ENCODE measurements at places on chromosomes 13 and 19.
A peak's percentile ranks its signal among the peaks of the same experiment; 100 is the strongest.

GRCh38 chr19:54439174-54439851, 9.7 kb upstream of the LENG8 start:
- DNase-seq: no peak

- peak; percentile 62 for DNase-seq
These were observed 126.0 kb downstream of the PCCA start for GRCh38 chr13:100214886-100215285.

DNA sequence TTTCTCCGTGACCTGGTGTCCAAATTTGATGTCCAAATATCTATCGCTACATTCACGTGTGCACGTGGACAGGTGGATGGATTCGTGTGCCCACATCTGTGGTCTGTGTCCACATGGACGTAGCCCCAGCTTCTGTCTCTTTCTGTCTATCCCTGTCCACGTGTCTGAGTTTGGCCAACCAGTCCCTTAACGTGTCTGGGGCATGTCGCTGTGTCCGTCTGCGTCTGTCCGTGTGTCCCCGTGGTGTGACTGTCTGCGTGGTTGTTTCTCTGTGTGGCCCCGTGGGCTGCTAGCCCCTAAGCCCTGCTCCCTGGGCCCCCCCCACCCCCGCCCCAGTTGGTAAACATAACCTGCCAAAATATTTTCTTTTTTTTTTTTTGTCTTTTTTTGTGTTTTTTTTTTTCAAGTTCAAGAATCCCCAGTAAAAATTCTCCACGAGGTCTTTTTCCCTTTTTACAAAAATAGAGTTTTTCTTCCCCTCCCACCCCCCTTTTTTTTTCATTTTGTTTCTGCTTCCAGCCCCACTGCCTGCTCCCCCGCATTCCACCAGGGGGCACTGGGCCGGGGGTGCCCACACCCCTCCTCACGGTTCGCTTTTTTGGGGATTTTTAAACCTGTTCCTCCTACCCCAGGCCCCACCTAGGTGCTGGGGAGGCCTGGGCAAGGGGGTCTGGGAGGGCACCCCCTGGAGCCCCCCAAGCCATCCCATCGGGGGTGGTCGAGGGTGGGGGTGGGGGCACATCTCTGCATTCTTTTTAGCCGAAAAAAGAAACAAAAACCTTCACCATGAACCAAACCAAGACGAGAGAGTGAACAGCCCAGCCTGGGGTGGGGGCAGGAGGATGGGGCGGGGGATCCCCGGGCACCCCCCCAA, 18.3 kb downstream of the PRKCSH start:
- no peak for DNase-seq

- no peak for DNase-seq
These were observed 5.6 kb downstream of the PIAS4 start for GRCh38 chr19:4012975-4013634.

- no peak for DNase-seq
These were observed 825 bp downstream of the GMIP start for GRCh38 chr19:19642506-19643157.

- no peak for DNase-seq
These were observed 31.5 kb upstream of the MAP3K10 start for GRCh38 chr19:40159744-40160143.

DNA sequence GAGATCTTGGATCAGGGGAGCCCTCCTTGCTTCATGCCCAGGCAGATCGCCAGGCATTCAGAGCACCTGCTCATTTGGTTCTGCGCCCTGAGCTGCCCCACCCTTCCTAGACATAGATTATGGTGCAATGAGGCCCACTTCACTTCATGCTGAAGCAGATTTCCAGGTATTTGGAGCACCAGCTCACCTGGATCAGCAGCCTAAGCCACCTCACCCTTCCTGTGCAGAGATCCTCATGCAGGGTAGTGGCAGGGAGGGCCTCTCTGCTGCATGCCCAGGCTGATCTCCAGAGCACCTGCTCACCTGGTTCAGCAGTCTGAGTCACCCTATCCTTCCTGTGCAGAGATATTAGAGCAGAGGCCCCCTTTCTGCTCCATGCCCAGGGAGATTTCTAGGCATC, 1966.1 kb downstream of the PCDH9 start:
- DNase-seq: no peak

DNA sequence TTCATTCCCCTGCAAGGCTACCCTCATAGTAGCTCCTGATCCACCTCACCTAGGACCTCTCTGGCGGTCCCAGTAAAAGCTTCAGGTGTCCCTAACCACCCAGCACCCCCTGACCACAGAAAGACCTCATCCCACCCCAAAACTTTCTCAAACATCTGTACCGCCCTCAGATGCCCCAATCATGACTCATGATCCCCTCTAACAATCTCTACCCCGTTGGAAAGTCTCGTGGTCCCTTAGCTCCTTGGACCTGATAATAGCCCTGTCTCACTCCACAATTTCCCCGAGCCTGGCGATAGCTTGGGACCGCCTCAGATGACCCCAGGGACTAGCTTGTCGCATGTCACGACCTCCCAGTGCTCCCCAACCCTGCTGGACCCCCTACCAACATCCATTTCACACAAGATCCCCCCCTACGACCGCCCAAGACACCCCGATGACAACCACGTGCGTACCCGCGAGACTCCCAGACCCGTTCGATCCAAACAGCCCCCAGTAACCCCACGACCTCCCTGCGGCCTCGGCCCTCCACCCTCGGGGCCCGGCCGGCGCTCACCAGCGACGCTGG, 450 bp downstream of the NDUFA11 start:
- DNase-seq: peak; percentile 21

- DNase-seq: no peak
These were observed 39.7 kb upstream of the RNF113B start for GRCh38 chr13:98216711-98217285.

- no peak for DNase-seq
These were observed 40.8 kb downstream of the BRD4 start for GRCh38 chr19:15291548-15292021.
